ENCODE measurements at places on chromosomes 1 and 21.

- DNase-seq = no peak
These were observed 176.0 kb downstream of the ATP6V1G3 start for GRCh38 chr1:198364471-198364870.

- no peak for DNase-seq
These were observed 3.4 kb upstream of the ECE1 start for GRCh38 chr1:21293537-21294265.

DNA sequence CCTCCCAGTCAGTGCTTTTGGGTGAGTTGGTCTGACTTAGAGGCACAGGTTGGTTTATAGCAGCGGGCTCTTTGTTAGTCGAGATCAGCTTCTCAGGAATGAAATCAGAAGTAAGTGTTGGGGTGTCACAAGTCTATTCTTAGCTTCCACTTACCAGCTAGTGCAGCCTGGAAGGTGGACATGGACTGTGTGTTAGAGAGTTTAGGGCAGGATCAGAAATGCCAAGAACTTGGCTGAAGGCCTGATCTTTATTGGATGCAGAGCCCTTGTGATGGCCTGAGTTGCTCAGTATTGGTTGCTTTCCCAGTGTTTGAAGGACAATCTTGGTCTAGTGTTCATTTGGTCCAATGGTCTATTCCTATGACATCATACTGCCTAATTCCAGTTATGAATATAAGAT is 377.0 kb upstream of the USP24 start:
- no peak for DNase-seq

- peak; percentile 93 for DNase-seq
These were observed 8.4 kb downstream of the CFAP45 start for GRCh38 chr1:159891275-159892157.
